ENCODE measurements at places on chromosomes 3 and 15. TPM values are rescaled to one million over a fixed set of nuclear protein-coding genes. Genes with fewer than 3 reads are reported as not detected.

GRCh38 chr3:115827495-115827894, 204.2 kb downstream of the GAP43 start:
- no peak for DNase-seq

GRCh38 chr3:61110576-61110975, 140.7 kb downstream of the FHIT start:
- no peak for DNase-seq

DNA sequence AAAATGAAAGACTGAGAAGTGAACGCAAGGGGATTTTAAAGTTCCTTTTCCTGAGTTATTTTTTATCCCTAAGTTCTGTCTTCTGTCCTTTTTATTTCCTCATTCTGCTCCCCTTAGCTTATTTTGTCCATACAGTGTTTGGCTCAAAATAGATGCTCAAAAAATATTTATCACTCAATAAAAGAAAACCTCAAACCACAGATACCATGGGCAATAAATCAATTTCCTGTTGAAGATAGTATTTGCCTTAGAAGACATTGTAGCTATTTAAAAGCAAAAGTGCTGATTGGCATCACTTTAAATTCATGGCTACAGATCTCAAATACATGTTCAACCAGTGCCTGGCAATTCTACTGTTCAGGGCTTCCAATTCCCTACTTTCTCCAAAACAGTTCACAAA, 316.5 kb upstream of the ADAMTS9 start:
- DNase-seq, result no peak

GRCh38 chr3:16236856-16237393, 27.8 kb downstream of the DPH3 start:
- no peak for DNase-seq

UBA3 gene
- polyA plus RNA-seq, result 81.7 TPM

DNA sequence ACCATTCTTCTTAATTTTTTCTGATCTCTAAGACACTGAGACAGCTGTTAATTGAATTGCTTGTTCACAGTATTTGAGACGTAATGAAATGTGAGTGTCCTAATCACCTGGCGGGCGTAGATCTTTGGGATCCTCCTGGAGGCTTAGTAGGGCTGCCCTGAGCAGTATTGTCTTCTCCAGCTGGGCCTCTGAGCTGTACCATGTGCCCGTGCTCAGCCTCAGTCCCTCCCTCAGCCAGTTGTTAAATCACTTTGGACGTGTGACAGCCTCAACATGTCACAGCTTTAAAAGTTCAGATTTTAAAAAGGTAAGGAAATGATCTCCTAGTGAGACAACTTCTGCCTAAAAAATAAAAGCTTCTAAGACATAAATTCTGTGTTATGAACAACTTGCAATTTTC, 35.5 kb downstream of the IGF1R start:
- DNase-seq, result no peak

CLDN16 gene
- polyA plus RNA-seq, result not detected

EFHB gene
- not detected for polyA plus RNA-seq

- DNase-seq, result no peak
These were observed 6.0 kb downstream of the IQGAP1 start for GRCh38 chr15:90394074-90394473.

GRCh38 chr15:91306144-91306543, 206.1 kb downstream of the SV2B start:
- no peak for DNase-seq
